Right ventricle myocardium inferior (tissue), 1 donor: ENCODE measurements at places on chromosomes 2 and 18. TPM values are rescaled to one million over a fixed set of nuclear protein-coding genes. Genes with fewer than 3 reads are reported as not detected.

DNA sequence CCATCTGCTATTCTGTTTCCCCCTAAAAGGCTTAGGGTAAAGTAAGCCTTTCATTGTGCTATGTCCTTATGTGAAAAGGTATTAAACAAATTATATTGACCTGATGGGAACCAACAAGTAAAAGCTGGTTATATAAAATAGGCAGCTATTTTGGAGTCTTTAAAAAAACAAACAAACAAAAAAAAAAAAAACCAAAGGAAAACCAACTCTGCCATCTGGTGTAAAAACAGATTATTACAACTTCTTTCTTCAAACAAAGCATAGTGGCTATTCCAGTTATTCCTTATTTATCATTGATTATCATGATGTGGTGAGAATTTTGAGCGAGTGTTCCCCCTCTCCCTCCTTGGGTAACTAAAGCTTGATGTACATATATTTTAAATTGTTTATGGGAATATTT lies 122.3 kb upstream of the FHL2 start:
- no peak for DNase-seq

DNA sequence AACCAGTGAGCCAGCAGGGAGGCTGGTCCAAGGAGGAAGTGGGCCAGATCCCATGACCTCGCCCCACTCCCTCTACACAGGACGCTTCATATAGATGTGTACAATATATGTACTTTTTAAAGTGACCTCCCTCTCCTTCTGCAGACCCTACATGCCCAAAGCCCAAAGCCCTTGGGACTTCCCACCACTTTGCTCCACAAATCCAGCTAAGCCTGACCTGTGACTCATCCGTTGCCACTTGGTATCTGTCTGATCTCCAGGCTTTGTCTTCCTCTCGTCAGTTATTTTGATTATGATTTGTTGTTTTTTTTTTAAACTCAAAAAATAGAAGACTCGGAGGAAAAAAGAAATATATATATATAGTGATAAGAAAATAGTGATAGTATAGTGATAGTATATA lies 470.8 kb downstream of the KCNJ3 start:
- no peak for DNase-seq

DNA sequence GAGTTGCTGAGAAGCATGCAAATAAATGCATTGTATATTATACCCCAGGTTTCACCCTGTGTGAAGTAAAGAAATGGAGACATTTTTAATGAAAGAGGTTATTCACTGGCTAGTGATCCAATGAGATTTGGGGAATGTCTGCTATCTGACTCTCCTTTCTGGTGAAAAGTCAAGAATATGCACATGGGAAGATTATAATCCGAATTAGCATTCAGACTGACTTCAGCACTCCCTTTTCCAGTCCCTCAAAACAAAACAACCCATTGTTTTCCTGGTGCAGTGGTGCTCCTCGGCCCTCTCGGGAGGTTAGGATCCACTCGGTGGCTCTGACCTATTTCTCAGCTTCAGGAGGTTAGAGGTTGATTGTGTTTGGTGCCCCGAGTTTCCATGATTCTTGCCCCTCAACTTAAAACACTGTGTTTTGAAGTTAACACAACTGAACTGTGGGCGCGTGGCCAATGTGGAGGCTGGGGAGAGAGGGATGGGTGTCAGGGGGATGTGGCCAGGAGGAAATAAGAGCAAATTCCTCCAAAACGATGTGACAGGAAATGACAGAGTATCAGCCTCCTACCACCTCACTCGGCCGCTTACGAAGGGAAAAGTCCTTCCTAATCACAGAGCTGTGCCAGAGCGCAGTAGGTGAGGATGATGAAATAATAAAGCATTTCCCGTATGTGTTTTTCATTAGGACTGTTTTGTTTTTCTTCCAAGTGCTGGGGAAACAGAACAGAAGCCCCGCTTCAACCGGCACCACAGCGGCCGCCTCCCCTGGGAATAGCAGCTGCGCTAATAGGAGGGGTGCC lies 440.1 kb downstream of the MTX2 start:
- DNase-seq, result no peak

- no peak for DNase-seq
These were observed 322.2 kb upstream of the DDX18 start for GRCh38 chr2:117492209-117492851.

- DNase-seq, result no peak
These were observed 93.6 kb downstream of the OSR1 start for GRCh38 chr2:19264852-19265251.

GRCh38 chr2:217802876-217803652 lies 199.7 kb downstream of the TNS1 start:
- no peak for DNase-seq

DNA sequence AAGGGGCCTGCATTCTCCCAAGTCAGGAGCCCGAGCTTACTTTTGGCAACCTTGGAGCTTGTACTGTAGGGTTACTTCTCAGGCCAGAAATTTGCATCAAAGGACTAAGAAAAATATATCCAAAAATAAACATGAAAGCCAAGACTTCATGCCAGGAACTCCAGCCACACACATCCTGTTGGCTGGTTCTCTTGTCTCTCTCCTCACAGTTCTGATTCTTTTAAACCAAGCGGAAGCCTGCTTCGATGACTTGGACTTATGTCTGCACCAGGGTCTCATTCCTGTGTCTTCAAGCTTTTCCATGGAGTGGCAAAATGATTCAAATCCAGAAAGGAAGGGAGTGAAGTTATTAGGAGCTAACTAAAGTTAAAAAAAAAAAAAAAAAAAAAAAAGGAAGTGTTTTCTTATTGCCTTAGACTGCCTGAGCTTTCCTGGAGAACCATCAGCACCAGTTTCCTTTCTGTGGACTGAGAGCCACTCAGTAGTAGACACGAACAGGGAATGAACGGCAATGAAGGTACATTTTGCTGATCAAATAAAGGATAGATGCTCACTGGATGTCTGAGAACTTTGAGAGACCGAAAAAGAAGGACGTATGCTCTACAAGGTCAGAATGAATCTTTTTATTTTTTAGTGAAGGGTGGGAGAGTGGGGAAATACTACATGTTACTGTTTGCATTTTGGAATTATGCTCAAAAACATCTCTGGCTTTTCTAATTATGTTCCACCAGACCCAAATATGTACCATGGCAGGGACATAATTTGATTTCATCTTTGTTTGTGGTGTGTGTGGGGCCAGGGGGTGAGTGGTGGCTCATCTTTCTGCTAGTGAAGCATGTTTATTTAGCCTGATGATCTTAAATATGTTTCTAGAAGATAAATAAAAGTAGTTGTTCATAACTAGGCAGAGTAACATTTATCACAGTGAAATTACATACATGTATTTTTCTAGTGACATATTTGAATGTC lies 86.0 kb downstream of the RAPGEF4 start:
- no peak for DNase-seq

DNA sequence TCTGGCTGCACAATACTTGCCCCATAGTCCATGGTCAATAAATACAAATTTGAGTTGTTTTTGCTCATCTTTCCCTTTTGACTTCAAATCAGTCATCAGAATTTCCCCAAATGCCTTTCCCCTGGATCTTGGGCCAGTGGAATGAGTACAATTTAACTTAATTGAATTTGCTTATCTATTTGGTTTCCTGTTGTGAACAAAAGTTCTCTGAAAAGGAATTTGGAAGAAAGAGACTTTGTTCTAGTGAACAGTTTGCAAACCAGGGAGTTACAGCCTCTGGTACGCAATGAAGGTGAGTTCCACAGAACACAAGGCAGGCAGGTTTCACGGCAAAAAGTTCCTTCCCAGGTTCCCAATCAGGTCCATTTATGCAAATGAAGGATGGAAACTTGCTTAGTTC lies 1.2 kb upstream of the UGT1A1 start:
- no peak for DNase-seq

GRCh38 chr2:16615687-16616615 lies 49.7 kb downstream of the CYRIA start:
- DNase-seq, result no peak

DNA sequence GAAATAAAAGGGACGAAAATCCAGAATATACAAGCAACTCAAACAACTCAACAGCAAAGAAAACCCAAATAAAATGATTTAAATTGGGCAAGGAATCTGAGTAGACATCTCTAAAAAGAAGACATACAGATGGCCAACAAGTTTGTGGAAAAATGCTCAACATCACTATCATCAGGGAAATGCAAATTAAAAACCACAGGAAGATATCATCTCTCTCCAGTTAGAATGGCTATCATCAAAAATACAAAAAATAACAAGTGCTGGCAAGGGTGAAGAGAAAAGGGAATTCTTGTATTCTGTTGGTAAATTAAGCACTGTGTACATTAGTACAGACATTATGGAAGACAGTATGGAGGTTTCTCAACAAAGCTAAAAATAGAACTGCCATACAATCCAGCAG lies 80.0 kb downstream of the RAB31 start:
- no peak for DNase-seq

DNA sequence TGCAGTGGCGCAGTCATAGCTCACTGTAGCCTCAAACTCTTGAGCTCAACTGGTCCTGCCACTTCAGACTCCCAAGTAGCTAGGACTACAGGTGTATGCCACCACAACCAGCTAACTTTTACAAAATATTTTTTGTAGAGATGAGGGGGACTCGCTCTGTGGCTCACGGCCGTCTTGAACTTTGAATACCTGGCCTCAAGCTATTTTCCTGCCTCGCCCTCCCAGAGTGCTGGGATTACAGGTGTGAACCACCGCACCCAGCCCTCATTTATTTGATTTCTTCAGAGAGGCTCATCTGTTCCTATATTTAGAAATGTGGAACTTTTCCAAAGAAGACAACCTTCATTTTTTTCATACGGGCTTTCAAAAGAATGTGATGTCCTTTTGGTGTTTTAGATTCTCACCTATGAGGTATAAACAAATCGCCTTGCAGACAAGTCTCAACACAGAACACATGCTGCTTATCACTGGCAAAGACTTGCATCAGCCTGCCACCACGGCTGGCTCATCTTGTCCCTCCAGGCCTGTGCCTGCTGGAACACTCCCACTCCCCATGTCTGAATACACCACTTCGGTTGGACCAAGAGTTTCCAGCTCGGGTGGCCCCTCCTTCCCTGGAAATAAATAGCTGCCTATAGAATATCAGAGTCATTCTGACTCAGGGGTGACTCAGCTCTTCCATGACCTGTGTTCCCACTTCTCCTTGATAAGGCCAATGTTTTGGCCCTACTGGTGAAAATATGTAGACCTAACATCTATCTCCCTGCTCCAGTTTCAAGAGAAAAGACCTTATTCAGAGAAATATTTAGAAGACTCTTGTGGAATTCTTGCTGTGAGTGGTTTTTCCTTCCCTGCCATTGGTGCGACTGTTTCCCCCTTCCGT lies 202.6 kb downstream of the TGIF1 start:
- no peak for DNase-seq

DNA sequence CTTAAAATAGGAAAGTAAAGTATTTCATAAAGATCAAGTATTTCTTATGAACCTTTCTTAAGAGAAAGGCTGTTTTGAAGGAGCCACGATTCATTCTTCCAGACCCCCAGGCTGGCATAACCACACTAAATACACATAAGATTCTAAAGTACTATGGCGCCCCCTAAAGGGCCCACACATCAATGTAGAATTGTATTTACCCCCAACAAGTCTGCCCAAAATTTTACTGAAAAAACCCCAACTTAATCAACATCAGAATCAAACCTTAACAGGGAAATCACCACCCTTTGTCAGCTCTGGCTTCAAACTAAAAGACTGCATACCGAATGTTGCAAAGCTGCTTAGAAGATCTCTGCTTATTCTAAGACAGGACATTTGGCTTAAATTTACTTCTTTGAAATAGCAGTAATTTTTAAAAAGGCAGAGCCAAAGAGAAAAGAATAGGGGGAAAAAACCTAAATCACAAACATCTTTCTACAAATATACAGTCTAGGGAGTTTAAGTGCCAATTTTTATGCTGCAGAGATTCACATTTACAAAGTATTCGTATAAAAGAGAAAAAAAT lies 20.4 kb upstream of the BCL2 start:
- no peak for DNase-seq

HOXD12 gene
- total RNA-seq, result not detected

CENPA gene
- total RNA-seq, result 0.65 TPM

NR4A2 gene
- 1.6 TPM for total RNA-seq

CD8B2 gene
- total RNA-seq, result not detected
